A549 treated with Mapracorat at 1 μM for 4 hours (cell line): ENCODE measurements at places on chromosomes 16 and 17. TPM values are rescaled to one million over a fixed set of nuclear protein-coding genes. Genes with fewer than 3 reads are reported as not detected.

CTRB2 gene
- total RNA-seq: not detected in 5 replicates

PTX4 gene
- not detected in 5 replicates for total RNA-seq

RAB11FIP4 gene
- 1.5 to 2.2 TPM (median 1.6 TPM) in 5 replicates for total RNA-seq

TERB1 gene
- not detected in 5 replicates for total RNA-seq

CYTH1 gene
- total RNA-seq: 53.6 to 72.2 TPM (median 63.6 TPM) in 5 replicates

APOH gene
- 3.7 to 5.9 TPM (median 4.6 TPM) in 5 replicates for total RNA-seq

TPSAB1 gene
- total RNA-seq: 0.15 TPM in 1 of 5 replicates, not detected in the others

PLA2G10 gene
- total RNA-seq: 0.24 to 0.65 TPM (median 0.31 TPM) in 5 replicates

ERN2 gene
- not detected in 5 replicates for total RNA-seq

PRAC2 gene
- not detected in 5 replicates for total RNA-seq

TNS4 gene
- 196 to 254 TPM (median 237 TPM) in 5 replicates for total RNA-seq

SYCE1L gene
- 3.6 to 12.7 TPM (median 7.9 TPM) in 5 replicates for total RNA-seq

NACA2 gene
- not detected in 5 replicates for total RNA-seq

ERAL1 gene
- total RNA-seq: 69.4 to 88.1 TPM (median 83.9 TPM) in 5 replicates

HIC1 gene
- 0.53 to 1.8 TPM (median 1.8 TPM) in 5 replicates for total RNA-seq

CFAP52 gene
- 0.28 TPM in 1 of 5 replicates, not detected in the others for total RNA-seq
